ENCODE measurements at places on chromosomes 16 and 17.

GRCh38 chr17:36768394-36768793, 167.0 kb downstream of the MRM1 start:
- no peak for DNase-seq

- DNase-seq, result no peak
These were observed 48.6 kb downstream of the GAS7 start for GRCh38 chr17:10149573-10150399.

DNA sequence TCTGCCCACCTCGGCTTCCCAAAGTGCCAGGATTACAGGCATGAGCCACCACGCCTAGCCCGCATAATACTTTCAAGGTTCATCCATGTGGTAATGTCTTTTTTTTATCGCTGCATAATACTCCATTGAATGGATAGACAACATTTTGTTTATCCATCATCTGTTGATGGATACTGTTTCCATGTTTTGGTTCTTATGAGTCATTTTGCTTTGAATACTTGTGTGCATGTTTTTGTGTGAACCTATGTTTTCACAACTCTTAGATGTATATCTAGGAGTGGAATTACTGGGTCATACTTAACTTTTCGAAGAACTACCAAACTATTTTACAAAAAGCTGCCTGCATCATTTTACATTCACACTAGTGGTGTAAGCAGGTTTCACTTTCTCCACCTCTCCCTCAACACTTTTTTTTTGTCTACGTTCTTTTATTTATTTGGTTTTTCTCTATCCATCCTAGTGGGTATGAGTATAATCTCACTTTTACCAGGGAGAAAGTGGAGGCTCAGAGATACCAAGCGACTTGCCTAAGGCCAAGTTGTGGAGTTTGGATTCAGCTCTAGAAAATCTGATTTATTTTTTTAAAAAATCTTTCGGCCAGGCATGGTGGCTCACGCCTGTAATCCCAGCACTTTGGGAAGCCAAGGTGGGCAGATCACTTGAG, 151.2 kb downstream of the CMIP start:
- DNase-seq, result no peak

- no peak for DNase-seq
These were observed 54.0 kb upstream of the COX10 start for GRCh38 chr17:14015271-14015670.

- DNase-seq, result no peak
These were observed 15.0 kb downstream of the OR1A1 start for GRCh38 chr17:3222505-3222904.

- DNase-seq, result no peak
These were observed 21.8 kb downstream of the KCNJ16 start for GRCh38 chr17:70096861-70097260.

DNA sequence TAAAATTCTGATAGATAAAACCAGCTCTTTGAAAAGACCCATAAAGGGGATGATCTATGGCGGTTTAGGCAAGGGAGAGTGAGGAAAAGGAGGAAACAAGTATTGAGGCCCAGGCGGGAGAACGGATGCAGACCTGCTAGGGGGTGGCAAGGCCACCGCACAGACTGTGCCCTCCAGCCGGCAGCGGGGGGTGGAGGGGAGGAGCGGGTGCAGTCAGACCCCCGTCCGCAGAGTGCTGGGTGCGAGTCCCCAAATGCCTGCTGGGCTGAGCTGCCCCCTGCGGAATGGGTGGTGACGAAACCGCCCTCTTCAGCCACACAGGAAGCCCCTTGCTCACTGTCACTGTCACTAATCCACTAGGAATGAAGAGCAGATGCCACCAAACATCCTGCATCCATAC, 46.0 kb downstream of the LMF1 start:
- no peak for DNase-seq

DNA sequence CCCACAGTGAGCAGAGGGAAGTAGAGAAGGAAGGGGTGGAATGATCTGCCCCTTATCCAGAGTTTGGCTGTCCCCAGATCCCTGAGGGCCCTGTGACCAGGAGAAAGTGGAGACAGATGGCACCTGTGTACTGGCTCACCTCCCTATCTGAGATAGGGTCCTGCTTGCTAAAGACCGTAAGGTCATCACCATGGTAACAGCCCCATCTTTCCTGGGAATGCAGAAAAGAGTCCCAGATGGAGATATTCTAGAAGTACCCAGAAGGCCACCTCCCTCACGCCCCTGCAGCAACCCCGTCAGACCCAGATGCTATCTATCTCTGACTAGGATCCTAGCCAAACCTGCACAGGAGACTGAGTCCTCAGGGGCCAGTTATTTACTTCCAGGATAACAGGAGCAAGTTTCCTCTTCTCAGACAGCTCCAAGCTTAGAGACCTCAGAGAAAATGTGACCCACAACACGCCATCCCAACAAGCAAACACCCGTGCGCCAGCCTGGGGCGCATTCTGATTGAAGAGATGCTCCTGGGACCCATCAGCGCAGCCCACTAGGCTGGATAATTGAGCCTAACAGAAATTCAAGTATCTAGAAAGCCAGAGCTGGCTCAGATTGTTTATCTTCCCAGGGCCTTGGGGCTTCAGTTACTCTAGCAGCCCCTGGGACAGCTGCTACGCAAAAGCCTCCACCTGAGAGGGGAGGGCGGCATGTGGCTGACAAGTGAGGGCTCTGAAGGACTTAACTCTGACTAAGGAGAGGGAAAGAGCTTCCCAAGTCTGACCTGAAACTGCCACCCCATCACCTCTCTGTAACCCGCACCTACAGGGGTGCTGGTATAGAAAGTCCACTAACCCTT, 1.9 kb downstream of the ORMDL3 start:
- no peak for DNase-seq

All from NCI-H1092 (cell line).